ENCODE measurements at places on chromosomes 11 and 22.

GRCh38 chr11:119793335-119793984 lies 64.5 kb upstream of the NECTIN1 start:
- DNase-seq, result no peak

DNA sequence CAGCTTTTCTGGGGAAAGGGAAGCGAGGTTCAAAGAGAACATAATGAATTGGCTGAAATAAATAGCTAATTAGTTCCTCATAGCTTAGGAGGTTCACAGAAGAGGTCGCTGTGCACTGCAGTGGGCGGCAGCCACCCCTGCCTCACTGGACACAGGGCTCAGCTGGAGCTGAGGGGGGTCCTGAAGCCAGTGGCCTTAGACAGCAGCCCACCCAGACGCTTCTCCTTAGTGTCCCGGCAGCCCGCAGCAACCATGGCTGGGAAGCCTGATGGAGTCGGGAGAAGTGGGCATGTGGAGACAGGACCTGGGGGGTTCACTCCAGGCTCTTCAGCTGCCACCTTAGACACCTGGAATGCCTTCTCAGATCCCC lies 75.4 kb downstream of the TRIM29 start:
- no peak for DNase-seq

GRCh38 chr22:30044369-30044768 lies 35.9 kb upstream of the HORMAD2 start:
- DNase-seq, result no peak

DNA sequence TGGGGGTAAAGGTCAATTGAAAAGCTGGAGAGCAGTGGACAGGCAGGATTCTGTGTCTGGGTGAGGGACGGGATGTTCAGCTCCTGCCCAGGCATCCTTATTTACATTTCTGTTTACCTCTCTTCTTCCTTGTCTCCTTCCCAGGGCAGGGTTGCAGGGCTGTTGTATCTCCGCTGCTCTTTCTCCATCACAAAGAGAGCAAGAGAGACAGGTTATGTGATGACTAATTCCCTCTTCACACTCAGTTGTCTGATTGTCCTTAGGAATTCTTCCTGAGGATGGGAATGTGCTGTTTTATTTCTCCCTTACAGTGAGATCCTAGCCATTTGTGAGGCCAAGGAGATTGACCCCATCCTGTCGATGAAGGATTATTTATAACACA lies 104.9 kb downstream of the VPREB1 start:
- DNase-seq, result no peak

DNA sequence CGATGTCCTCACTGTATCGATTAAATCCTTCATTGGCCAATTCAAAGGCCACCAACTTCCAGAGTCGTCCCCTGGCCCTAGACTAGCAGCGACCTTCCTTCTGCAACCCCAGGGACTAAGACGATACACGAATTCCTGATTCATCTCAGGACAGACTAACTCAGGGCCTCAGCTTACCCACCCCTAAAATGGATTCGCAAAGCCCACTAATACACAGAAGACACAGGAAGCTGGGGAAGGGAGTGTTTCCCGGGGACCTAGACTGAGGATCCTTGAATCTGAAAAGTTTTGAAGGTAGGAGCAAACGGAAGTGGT lies 509 bp downstream of the LAMTOR1 start:
- DNase-seq, result no peak

GRCh38 chr11:32920570-32920969 lies 28.0 kb downstream of the QSER1 start:
- no peak for DNase-seq

DNA sequence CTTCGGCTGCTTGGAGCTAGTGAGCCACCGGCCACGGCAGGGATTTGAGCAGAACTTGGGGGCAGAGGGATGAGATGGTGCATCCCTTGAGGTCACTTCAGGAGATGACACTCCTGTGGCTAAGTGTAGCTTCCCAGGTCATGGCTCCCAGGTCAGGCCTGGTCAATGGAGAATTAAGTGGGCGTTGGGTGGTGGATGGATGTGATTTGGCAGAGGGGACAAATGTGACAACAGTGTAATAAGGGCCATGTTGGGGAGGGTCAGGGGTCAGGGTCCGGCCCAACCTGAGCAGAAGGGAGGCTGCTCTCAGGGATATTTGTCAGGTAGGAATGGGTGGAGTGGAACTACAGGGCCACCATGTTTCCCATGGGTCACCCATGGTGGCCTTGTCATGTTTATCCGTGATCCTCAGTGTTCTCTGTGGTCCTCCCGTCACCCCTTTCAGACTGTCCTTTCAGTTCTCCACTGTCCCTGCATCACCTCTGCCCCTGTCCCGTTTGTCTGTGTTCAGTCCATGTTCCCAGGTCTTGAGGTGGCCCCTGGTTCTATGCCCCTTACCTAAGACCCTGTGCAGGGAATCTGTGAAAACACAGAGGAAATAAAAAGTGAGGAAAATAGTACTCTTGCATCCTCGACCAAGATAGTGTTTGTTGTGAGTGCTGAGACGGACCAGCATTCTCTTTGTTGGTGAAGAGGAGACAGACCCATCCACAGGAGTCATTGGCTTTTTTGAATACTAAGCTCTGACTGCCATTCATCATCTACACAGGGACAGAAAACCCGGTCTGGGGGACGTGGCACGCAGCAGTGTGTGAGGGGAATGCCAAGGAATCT lies 6.1 kb downstream of the SLC25A1 start:
- DNase-seq, result no peak

GRCh38 chr11:1409108-1409851 lies 19.5 kb downstream of the BRSK2 start:
- no peak for DNase-seq

- no peak for DNase-seq
These were observed 38.1 kb upstream of the SYT7 start for GRCh38 chr11:61618978-61619377.

DNA sequence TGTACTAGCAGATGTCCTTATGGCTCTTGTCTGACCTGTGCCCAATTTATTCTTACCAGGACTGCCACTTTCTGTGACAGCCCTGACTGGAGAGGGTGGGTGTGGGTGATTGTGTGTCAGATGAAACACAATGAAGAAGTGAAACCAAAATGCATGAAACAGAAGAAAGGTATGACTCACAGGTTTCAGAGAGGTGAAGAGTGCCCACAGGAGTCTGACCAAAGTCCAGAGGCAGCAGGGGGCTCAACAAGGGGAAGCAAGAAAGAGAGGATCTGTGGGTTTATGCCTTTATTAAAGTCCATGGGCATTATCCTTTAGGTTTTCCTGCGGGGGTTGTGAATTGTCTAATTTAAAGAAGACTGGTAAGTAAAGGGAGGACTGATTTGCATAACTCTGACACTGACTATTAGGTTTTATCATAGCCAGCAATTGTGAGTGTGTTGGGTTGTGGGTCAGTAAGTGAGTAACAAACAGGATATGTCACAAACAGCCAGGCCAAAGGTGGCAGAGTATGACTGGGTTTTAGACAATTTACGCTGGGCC lies 3.9 kb upstream of the OR4C6 start:
- no peak for DNase-seq

GRCh38 chr11:47541070-47541469 lies 11.9 kb downstream of the CELF1 start:
- DNase-seq, result no peak

DNA sequence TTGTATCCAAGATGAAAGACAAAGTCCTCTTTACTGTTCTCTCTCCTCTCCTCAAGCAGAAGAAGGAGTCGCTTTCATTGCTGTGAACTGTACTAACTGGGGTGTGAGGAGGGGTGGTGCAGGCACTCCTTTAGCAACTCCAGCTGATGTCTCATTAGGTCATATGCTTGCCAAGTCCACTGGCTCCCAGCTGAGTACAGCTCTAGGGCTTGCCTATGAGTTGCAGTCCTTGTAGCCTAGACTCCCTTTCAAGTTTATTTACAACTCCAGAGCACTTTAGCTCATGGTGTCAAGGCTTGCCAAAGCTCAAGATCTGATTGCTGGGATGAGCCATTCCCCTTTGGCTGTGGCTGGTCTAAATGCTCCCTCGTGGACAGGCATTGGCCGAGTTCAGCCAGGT lies 55.1 kb upstream of the PDGFD start:
- no peak for DNase-seq

DNA sequence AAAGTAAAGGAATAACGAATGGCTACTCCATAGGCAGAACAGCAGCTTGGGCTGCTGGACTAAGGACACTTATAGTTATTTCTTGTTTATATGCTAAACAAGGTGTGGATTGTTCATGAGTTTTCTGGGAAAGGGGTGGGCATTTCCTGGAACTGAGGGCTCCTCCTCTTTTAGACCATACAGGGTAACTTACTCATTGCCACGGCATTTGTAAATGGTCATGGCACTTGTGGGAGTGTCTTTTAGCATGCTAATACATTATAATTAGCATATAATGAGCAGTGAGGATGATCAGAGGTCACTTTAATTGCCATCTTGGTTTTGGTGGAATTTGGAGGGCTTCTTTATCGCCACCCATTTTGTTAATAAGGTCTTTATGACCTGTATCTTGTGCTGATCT lies 7.0 kb downstream of the OR4X1 start:
- DNase-seq, result no peak

DNA sequence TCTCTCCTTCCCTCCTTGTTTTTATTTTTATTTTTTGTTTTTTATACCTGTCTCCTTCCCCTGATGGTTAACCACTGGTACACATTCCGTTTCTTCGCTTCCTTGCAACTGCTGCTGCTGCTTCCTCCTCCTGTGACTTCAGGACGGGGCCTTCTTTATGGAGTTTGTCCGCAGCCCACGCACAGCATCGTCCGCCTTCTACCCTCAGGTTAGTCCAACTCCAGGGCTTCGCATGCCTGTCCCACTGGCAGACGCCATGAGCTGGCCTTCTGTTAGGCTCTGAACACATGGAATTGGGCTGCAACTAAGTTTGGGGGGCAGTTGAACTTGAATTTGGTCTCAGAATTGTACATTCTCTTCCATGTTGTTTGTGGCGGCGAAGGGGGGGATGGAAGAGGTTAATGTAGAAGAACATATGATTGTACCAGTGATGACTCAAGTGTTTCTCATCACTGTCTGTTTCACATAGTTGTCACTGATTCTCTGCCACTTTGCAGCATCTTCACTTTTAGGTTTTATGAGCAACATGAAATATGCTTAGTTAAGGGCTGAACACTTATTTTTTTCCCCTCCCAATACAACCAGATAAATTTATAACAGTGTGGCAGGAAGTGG lies 83.0 kb upstream of the YWHAH start:
- DNase-seq, result no peak

- no peak for DNase-seq
These were observed 17.7 kb downstream of the TXN2 start for GRCh38 chr22:36463783-36464184.

DNA sequence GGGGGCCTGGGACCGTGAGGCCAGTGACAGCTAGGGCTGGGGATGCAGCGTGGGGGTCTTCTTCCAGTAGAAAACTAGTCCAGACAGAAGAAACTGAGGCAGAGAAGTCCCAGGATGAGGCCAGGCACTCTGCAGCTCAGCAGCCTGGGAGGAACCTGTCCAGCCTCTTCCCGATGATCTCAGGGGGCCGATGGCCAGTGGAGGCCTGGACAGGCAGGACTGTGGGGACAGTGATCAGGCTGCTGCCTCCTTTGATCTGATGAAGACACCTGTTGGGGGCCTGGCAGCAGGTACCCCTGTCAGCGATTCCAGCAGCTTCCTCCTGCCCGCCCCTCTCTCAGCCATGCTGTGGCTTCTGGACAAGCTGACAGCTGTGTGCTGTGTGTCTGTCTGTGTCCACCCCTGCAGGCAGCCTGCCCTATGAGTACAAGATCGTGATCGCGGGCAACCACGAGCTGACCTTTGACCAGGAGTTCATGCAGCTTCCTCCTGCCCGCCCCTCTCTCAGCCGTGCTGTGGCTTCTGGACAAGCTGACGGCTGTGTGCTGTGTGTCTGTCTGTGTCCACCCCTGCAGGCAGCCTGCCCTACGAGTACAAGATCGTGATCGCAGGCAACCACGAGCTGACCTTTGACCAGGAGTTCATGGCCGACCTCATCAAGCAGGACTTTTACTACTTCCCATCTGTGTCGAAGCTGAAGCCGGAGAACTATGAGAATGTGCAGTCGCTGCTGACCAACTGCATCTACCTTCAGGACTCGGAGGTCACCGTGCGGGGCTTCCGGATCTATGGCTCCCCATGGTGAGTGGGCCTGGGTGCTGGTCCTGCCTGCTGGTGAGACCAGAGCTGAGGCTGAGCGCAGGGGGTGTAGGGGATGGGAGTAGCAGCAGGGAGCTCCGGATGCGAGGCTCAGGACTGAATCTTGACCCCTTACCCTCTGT lies 62.6 kb downstream of the MPPED1 start:
- DNase-seq, result no peak

DNA sequence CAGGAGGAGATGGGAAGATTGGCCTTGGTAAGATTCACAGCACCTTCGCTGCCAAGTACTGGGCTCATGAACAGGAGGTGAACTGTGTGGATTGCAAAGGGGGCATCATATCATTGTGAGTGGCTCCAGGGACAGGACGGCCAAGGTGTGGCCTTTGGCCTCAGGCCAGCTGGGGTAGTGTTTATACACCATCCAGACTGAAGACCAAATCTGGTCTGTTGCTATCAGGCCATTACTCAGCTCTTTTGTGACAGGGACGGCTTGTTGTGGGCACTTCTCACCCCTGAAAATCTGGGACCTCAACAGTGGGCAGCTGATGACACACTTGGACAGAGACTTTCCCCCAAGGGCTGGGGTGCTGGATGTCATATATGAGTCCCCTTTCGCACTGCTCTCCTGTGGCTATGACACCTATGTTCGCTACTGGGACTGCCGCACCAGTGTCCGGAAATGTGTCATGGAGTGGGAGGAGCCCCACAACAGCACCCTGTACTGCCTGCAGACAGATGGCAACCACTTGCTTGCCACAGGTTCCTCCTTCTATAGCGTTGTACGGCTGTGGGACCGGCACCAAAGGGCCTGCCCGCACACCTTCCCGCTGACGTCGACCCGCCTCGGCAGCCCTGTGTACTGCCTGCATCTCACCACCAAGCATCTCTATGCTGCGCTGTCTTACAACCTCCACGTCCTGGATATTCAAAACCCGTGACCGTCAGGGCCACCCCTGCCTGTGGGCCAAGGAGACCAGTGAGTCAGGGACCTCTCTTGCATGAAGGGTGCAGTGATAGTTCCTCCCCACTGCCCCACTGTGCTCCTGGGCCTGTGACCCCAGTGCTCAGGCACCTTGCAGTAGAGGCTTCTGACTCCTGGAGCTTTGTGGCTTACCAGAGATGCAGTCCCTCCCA lies 83.6 kb downstream of the BCR start:
- no peak for DNase-seq

- no peak for DNase-seq
These were observed 21.9 kb downstream of the IGSF9B start for GRCh38 chr11:133934599-133935550.

- DNase-seq, result no peak
These were observed 221.1 kb downstream of the OR4A5 start for GRCh38 chr11:54927704-54928103.

GRCh38 chr22:21038405-21038804 lies 6.0 kb upstream of the SLC7A4 start:
- no peak for DNase-seq

- peak; percentile 6 for DNase-seq
These were observed 1917.5 kb downstream of the LRRC4C start for GRCh38 chr11:39541945-39542351.

DNA sequence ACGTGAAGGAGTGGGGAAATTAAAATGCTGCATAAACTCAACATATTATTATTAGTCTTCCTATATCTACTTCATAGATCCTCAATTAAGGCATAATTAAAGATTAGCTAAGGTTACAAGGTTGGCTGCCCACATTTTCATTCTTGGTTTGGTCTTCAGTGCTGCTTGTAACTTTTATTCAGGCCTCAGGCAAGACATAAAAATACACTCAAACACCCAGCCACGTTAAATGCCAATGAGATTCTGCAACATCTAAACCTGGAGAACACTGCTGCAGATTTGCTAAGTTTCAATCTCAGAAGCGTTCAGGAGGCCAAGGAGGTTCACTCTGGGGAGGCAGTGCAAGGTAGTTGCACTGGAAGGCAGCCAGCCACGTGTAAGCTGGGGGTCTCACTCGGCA lies 358.7 kb upstream of the NARS2 start:
- DNase-seq, result no peak

- no peak for DNase-seq
These were observed 145.2 kb downstream of the FBXO7 start for GRCh38 chr22:32619614-32620426.
